Activated naive CD4-positive, alpha-beta T cell treated with anti-CD3 and anti-CD28 coated beads, Interleukin-2, amount 10 ng/mL, durations not matched to agents 5 hours and 36 hours (primary cell): ENCODE measurements at places on chromosomes 2 and 18. TPM values are rescaled to one million over a fixed set of nuclear protein-coding genes. Genes with fewer than 3 reads are reported as not detected.

SLC35G4 gene
- not detected for total RNA-seq

VRK2 gene
- total RNA-seq, result 22.8 TPM

MORN2 gene
- total RNA-seq, result 0.89 TPM

CPSF3 gene
- total RNA-seq, result 41.7 TPM

ANO7 gene
- 0.45 TPM for total RNA-seq

SP140 gene
- total RNA-seq, result 94.0 TPM

UNC80 gene
- not detected for total RNA-seq

CYRIA gene
- total RNA-seq, result 0.12 TPM

SERPINB4 gene
- not detected for total RNA-seq

CDK5R2 gene
- not detected for total RNA-seq

LOXHD1 gene
- 0.02 TPM for total RNA-seq

DHRS9 gene
- total RNA-seq, result not detected

NAT8 gene
- not detected for total RNA-seq

SLC5A7 gene
- total RNA-seq, result not detected

NEU2 gene
- total RNA-seq, result not detected

RAB6C gene
- total RNA-seq, result not detected

PEX13 gene
- total RNA-seq, result 16.5 TPM
